Upper lobe of right lung (tissue), 1 donor: ENCODE measurements at places on chromosomes 7 and 10. TPM values are rescaled to one million over a fixed set of nuclear protein-coding genes. Genes with fewer than 3 reads are reported as not detected.

- DNase-seq = no peak
Measured at GRCh38 chr10:91582153-91582554, 50.7 kb downstream of the PPP1R3C start.

DNA sequence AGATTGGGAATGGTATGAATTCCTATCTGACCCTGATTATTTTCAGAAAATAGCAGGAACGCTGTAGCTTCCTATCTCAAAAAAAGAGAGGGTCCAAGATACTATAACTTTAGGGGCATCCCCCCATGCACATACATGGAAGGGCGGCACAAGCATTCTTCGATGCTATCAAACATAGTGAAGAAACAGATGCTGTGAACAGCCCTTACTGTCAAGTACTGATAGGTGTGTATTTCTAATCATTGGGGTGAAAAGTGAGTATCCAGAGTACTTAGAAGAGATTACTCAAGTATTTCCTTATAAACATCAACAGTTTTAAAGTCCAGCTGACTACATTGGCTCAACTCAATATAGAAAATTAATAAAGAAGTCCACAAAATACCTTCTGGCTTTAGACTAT lies 17.0 kb upstream of the NUP42 start:
- no peak for DNase-seq

DNA sequence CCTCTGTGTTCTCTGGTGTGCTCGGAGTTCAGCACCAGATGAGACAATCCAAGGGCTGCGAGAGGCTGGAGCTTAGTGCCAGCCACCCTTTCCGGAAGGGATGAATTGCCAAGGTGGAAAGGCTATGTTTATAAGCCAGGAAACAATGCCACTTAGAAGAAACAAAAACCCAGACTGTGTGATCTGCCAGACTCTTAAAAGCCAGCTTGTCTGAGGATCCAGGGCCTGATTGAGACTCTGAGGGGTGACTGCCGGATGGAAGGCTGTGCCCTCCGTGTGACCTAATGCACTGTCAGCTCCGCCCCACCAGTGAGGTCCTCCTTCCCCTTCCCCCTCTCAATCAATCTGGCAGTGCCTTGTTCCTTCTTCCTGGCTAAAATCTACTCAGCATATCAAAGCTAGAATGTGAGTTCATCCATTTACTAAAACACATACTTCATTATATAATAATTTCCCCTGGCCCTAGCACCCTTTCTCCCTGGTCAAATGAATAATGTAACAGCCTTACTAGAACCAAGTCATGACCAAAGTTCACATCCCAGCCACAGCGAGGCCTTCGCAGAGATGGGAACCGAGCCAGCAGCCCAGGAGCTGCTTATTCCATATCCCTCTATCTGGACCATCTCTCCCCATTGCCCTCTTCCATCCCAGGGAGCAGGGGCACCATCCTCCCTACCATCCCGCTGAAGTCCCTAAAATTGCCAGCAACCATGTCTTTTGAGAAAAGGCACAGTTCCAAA lies 25.5 kb downstream of the FAM107B start:
- no peak for DNase-seq

DNA sequence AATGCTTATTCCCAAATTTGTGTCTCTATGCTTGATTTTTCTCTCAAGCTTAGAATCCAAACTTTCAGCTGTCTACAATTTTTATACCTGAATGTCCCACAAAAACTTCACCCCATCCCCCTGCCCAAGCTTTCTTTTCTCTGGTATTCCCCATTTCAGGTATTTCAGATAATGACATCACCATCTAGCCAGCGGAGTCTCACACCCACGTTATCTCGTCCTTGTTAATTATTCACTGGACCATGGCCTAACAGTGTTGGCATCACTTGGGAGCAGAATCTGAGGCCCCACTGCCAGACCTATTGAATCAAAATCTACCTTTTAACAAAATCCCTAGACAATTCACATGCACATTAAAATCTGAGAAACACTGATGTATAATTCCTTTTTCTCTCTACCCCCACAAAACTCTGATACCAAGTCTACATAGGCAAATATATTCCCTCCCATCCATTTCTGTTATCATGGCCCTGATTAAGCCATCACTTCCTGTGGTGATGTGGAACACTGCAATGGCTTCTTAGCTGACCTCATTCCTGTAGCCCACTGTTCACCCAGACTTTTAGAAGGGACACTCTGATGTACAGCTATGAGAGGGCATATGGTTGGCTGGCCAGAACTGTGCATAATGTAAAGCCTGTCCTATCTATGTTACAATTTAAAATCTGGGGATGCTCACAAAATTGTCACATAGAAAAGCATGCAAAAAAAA lies 31.4 kb downstream of the ZNF438 start:
- DNase-seq = no peak

- no peak for DNase-seq
Measured at GRCh38 chr7:86558680-86559501, 84.8 kb upstream of the GRM3 start.

DNA sequence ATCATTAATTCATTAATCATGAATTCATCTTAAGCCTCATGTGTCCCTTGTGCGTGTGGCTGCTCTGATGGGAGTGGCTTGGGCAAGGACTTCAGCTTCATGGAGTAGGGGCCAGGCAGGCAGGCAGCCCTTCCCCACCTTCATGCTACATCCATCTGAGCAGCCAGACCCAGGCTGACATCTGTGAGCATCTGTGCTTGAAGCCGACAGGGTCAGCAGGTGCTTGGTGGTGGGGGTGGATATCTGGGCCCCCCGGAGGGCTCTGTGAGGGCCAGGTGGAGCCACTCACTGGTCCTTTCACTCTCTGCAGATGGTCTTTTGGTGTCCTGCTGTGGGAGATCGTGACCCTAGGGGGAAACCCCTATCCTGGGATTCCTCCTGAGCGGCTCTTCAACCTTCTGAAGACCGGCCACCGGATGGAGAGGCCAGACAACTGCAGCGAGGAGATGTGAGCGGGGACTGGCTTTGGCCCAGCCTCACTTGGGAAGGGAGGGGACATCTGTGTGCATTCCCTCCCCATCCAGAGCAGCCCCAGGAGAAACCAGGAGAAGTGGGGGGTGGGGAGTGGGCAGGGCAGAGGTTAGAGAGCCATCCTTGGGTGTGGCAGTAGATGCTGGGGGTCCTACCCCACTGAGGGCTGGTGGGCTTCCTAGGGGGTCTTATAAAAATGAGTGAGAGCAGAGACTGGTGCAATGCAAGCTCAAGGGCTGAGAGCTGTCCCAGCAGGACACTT lies 14.7 kb upstream of the CSGALNACT2 start:
- DNase-seq = no peak

DNA sequence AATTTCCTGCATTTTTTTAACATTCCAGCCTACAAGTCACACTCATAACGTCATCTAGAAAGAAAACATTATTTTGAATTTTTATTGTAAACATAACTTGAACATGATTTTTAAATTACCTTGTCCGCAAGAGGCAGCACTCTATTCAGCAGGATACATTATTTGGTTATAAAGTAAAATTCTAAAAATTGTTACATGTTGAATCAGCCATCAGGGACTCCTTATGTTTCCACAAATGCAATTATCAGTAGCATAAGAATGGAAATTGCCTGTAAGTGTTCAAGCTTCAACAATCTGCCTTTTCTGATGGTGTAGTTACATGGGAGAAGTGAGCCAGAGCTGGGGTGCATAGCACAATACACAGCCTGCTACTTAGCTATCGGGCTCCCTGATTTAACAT lies 97.5 kb downstream of the ZNF365 start:
- DNase-seq = no peak

- no peak for DNase-seq
Measured at GRCh38 chr7:69889338-69889975, 291.2 kb downstream of the AUTS2 start.

- peak; percentile 43 for DNase-seq
Measured at GRCh38 chr7:44307301-44307900, 18.0 kb downstream of the CAMK2B start.

- DNase-seq = no peak
Measured at GRCh38 chr10:33566426-33566825, 232.0 kb upstream of the NRP1 start.

DNA sequence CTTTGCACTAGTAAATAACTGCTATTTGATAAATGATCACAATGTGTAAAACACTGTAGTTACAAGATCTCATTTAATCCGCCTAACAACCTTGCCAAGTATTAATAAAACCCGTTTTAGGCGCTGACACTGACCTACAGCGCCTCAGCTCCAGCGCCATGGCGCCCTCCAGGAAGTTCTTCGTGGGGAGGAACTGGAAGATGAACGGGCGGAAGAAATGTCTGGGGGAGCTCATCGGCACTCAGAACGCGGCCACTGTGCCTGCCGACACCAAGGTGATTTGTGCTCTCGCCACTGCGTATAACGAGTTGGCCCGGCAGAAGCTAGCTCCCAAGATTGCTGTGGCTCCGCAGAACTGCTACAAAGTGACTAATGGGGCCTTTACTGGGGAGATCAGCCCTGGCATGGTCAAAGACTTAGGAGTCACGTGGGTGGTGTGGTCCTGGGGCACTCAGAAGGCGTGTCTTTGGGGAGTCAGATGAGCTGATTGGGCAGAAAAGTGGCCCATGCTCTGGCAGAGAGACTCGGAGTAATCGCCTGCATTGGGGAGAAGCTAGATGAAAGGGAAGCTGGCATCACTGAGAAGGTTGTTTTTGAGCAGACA lies 1.1 kb upstream of the TNPO3 start:
- DNase-seq = no peak

GRCh38 chr10:93993414-93993781 lies 333 bp upstream of the PLCE1 start:
- DNase-seq = no peak

DNA sequence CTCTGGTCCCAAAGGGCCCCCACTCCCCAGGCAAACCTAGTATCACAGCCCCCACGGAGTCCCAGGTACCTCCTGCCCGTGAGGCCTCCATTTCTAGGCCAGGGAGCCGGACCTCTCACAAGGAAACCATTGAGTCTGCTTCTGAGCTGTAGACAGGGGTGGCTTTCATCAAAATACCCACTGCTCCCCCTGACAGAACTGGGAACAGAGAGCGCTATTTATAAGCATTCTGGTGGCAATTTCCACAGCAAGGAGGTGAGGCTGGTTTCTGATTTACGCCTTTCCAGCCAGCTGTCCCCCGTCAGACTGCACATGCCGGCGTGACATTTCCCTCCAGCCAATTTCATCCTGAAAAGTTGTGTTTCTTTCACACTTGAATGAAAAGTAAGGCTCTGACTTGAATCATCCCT lies 407.5 kb upstream of the PRKCQ start:
- DNase-seq = no peak

DNA sequence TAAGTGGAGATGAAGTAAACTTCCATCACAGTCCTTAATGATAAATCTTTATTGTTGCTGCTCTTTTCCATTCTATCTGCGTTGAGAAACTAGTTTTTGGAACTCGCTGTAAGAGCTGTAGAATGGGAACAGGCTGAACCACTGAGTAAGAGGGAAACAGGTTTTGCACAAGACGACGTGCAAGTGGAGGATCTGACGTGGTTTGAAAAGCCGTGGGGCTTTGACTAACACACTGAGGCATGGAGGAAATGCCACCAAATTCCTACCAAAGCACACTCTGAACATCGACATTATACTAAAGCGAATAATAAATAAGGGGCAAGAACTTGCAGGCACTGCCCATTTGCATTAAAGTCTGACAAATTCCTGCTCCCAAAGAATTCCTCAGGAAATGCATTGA lies 160.6 kb downstream of the KLF6 start:
- no peak for DNase-seq

- DNase-seq = peak; percentile 59
Measured at GRCh38 chr10:101566333-101567164, 21.5 kb downstream of the POLL start.

DNA sequence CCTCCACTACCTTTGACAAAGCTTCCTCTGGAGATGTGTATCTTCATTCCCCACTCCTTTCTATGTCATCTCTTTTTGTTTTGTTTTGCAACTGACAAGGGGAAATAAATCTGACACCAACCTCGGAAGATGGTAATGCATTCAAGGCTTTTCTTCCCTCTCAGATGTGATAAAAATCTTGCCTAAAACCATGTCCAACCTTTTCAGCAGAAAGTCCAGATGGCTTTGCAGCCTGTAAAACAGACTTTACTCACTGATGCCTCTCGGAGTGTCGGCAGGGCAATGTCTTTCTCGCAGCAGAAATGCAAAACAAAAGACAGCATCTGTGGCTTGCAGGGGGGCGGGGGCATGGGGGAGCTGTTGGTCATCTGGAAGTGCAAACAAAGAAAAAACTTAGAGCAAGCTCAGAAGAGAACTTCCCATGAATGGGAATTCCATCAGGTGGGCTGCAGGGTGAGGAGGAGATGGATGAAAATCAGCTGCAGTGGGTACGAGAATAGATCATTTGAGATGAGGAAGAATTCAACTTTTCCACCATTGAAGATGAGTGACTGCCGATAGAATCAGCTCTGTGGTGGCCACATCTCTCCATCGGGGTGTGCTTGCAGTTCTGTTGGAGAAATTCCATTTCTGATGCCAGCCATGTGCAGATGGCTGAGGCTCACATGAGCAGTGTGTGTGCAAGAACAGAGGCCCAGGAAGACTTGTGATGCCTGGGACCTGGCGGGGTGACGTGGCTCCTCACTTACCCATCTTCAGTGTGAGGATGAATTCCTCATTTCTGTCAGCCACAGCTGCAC lies 237.7 kb downstream of the WDR37 start:
- DNase-seq = no peak

GRCh38 chr10:113442336-113442735 lies 110.5 kb upstream of the HABP2 start:
- DNase-seq = no peak

DNA sequence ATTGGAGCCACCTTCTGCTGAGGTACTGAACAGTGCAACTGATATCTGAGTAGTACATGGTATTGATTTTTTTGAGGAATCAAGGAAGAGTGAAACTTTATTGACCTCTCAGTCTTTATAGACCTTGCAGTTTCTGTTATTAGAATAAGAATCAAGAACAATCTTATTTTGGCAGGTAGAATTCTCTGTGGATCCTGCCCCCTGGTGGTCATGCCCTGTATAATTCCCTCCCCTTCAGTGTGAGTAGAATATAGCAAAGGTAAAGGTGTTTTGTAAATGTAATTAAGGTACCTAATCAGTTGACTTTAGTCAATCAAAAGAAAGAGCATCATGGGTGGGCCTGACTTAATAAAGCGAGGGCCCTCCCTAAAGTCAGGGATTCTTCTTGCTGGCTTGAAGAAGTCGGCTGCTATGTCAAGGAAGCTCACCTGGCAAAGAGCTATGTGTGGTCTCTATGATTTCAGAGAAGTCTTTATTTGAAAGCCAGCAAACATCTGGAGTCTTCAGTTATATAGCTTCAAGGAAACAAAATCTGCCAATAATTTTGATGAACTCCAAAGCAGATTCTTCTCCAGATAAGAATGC lies 142.8 kb downstream of the LSM5 start:
- DNase-seq = no peak

FKBP6 gene
- not detected for total RNA-seq
